AG04450 (cell line): ENCODE measurements at places on chromosomes 5 and 9. TPM values are rescaled to one million over a fixed set of nuclear protein-coding genes. Genes with fewer than 3 reads are reported as not detected.

Gene SPINK6
- polyA plus RNA-seq = not detected in 2 replicates

DNA sequence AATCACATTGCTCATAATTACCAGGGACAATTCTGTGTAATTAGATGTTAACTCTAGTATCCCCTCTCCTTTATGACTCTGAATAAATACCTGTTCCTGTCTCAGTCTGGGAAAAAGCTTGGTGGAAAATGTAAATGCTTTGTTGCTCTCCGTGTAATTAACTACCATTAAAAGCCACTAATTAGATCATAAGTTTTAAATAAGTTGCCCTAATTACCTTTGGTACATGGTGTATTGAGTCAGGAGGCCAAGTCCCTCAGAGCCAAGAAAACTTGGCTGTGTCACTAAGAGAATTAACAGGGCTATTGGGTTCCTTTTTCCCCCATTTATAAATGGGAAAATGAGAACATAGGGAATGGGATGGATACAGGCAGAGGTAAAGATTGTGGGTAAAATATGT, 617.6 kb downstream of the TLR4 start:
- DNase-seq = no peak

Gene LMX1B
- polyA plus RNA-seq = not detected in 2 replicates

Gene UQCRQ
- 318 and 329 TPM in 2 replicates for polyA plus RNA-seq

Gene KCNV2
- polyA plus RNA-seq = not detected in 2 replicates

- no peak for DNase-seq
Observed at GRCh38 chr9:100286257-100286656, 66.5 kb downstream of the TEX10 start.

DNA sequence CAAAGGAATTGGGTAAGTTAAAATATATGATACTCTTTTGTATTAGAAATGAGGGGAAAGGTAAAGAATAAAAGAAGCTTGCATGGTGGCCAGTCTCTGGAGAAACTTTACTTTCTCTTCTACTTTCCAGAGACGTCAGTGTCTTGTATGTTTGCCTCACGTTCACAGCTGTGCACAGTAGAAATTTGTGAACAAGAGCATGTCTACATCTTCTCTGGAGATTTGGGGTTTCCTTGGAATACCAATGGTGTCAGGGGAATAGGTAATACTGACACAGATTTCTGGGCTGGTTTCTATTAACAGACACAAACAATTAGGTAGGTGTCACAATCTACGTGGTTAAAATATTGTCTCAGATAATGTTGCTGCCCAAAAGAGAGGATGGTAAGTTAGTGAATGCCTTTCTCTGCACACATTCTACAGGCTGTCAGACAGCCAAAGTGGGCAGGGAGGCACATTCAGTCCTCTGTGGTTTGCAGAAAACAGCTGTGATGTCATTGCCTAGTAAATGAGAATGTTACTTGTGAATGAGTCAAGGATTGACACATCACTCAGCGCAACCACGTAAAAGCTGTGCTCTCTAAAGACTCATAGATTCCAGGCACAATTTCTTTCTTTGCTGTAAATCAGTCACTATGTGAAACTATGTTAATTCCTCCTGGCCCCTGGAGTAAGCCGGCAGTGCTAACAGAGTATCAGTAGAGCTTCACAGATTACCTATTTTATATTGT, 397.1 kb downstream of the MAN2A1 start:
- no peak for DNase-seq

- no peak for DNase-seq
Observed at GRCh38 chr5:31759925-31760324, 121.0 kb downstream of the PDZD2 start.
